Ammon's horn (tissue), 1 donor: ENCODE measurements at places on chromosomes 2 and 18.

DNA sequence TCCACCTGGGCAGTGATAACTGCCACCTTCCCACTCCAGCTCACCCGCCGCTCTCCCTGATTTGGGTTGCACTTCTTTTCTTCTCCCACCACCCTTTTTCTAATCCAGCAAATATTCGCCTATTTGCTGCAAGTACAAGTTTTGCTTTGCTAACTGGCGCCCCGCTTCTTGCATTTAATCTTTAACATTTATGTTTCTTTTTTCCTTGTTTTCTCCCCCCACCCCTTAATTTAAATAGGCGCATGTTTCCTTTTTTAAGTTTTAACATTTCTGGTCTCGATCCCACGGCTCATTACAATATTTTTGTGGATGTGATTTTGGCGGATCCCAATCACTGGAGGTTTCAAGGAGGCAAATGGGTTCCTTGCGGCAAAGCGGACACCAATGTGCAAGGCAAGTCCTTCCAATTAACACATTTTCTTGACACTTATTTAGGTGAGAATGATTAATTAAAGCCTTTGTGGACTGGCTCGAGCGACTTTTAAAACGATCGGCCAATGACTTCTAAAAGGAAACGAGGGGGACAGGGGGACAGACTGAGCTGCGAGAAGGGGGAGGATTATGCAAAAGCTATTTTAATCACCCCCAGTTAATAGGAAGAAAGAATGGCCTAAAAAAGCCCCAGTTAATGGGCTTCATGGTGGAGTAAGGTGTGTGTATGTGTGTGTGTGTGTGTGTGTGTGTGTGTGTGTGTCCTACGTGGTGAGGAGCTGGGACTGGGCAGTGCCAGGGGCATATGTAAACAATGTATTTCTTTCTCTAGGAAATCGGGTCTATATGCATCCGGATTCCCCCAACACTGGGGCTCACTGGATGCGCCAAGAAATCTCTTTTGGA, 1.6 kb downstream of the TBR1 start:
- no peak for DNase-seq

DNA sequence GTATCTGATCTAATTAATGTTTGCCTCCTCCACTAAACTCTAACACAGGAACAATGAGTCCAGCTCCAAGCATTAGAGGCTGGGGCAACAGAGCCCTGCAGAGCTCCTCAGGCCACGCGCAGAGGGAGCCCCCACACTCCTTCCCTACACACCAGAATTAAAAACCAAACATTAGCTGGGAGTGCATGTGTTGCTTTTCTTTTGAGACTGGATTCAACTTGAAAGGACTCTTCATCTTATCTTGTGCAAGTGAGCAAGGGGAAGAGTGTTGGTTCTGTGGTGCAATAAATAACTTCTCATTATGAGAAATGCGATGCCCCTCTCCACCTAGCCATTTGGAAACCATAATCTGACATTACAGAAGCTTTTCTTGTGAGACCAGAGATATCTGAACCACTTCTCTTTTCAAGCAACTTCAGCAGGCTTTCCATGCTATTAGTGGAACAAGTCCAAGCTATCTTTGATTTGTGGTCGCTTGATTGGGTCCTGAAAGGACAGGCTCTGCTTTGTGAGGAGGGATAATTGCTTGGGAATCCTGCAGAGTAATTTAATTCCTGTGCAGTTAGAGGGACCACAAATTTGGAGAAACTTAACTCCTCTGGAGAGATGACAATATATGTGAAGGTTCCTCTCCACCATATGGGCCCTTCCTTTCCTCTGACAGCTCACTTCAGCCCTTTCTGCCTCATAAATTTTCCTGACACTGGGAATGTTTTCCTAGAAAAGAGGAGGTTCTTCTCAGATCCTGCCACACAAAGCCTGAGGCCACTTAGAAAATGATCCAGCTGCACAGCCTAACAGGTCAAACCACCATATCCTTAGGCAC, 112.5 kb downstream of the ATL2 start:
- DNase-seq = no peak

- peak; percentile 8 for DNase-seq
Observed at GRCh38 chr18:33745151-33745795, 167.3 kb downstream of the ASXL3 start.

DNA sequence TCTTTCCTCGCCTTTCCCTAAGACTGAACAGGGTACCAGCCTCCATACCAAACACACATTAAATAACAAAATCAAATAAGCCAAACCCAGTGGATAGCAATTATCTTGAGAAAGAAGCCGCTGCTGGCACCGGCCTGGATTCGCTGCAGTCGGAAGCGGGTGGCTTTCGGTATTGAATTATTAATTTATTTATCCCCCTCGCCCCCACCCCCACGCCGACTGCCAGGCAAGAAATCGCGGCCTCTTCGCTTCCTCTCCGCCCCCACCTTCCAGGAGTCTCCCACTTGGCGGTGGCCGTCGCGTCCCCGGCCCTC, 370 bp upstream of the ZNF804A start:
- DNase-seq = no peak

GRCh38 chr18:39990540-39990939, 1964.5 kb upstream of the PIK3C3 start:
- DNase-seq = no peak

- no peak for DNase-seq
Observed at GRCh38 chr2:48279344-48280090, 250.4 kb upstream of the STON1 start.

- DNase-seq = no peak
Observed at GRCh38 chr2:96890726-96891385, 21.0 kb upstream of the SEMA4C start.
